T-cell (primary cell): ENCODE measurements at places on chromosomes 12 and 14. TPM values are rescaled to one million over a fixed set of nuclear protein-coding genes. Genes with fewer than 3 reads are reported as not detected.

The B3GNT4 gene
- 0.35 TPM for total RNA-seq

The SVOP gene
- total RNA-seq, result not detected

The C12orf50 gene
- 0.15 TPM for total RNA-seq

The TMPRSS12 gene
- total RNA-seq, result not detected

The RPAP3 gene
- total RNA-seq, result 33.5 TPM

The TAS2R46 gene
- total RNA-seq, result 1.4 TPM

The LYZ gene
- total RNA-seq, result 5.0 TPM

The KLRK1 gene
- 162 TPM for total RNA-seq

The PLEKHG3 gene
- 44.2 TPM for total RNA-seq
